ENCODE measurements at places on chromosomes 4 and X.
A peak's percentile ranks its signal among the peaks of the same experiment; 100 is the strongest.

- no peak for DNase-seq
Observed at GRCh38 chrX:140501321-140501720, 3.5 kb downstream of the SOX3 start.

DNA sequence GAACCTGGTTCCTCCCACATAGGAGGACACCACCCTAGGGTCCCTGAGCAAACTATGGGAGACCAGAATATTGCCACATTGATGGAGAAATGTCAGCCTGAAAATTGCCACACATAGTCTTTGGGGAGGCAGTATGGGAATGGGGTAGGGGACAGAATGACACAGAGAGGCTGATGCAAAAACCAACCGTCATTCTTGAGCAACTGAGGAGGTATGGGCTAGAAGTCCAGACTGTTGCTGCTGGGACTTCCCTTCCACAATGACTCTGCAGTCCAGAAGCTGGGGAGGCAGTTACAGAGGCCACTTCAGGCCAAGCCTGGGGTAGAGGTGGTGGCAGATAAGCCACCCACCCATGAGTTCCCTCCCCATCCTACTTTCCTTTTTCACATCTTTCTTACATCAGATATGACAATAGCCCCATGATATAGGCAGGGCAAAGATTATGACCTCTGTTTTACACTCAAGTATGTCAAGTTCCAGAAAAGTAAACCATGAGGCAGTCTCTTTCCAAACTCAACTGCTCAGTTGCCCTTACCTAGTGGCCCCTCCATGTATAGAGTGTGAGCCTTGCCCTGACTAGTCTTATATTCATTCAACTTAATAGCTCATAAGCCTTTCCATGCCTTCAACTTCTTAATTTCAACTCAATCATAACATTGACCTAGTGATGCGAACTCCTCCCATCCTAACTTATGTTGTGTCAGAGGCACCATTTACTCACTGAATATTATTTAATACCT, 41.7 kb downstream of the VSIG4 start:
- peak; percentile 97 for DNase-seq

GRCh38 chr4:110637408-110638088, 14.7 kb upstream of the PITX2 start:
- DNase-seq, result no peak

DNA sequence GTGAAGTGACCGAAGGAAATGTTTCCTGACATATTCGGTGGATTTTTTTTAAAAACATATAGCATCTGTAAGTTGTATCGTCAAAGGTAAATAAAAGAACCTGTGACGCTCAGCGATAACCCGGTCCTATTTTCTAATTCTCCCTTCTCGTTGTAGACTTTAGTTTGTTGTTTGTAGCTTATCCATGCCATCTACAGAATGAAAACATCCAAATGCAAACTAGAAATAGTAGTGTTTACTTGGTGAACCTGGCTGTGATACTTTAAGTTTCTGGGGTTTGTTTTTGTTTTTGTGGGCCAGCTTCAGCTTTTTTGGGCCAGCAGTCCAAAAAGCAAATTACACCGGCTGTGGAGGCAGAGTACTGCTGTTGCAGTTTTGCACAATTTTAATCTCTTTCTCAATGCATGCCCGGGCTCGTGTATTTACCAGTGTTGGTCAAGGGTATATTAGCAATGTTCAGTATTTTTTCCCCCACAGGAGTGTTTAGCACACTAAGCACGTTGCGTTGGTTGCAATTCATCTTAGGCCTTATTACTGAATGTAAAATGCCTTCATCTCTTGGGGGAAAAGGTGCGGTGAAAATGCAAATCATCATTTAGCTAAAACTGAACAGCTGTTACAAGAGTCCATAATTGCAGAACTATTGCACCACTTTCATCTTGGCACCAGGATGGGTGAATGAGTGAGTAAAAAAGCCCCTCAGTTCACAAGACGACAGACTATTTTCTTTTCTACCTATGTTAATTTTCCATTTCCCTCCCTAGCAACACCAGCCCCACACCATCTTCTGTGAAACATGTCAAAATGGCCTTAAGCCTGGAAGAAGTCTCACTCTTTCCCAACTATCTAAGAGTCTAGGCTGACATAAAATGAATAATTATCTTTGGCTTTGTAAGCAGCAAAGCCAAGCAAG, 1.7 kb upstream of the CNOT6L start:
- peak; percentile 61 for DNase-seq

DNA sequence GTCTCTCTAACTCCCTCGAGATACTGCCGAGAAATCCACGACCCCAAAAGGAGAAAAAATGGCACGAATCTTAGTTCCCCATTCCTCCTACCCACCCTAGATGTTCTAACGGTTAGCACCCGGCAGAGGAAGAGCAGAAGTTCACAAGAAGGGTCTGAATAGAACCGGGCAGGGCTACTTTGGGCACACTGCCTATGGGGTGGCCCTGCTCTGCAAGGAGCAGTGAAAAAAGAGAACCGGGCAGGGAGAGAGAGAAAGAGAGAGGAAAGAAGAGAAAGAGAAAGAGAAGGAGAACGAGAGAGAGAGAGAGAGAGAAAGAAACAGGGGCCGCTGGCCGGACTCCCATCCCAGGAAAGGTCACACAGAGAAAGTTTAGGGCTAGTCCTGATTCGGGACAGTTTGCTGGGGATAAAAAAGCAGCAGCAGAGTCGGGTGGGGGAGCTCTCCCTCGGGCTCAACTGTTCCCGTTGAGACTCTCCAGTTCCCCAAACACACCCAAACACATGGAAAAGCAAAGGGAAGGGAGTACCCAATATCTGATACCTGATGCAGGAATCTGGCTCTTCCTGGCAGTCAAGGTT, 468 bp downstream of the GLA start:
- peak; percentile 49 for DNase-seq

GRCh38 chr4:2930758-2931511, 32.3 kb downstream of the NOP14 start:
- no peak for DNase-seq

Data from OCI-M1 (cell line).